Dermis lymphatic vessel endothelial cell (primary cell): ENCODE measurements at places on chromosomes 3 and 15. TPM values are rescaled to one million over a fixed set of nuclear protein-coding genes. Genes with fewer than 3 reads are reported as not detected.

The SLC25A26 gene
- total RNA-seq, result 16.9 and 20.7 TPM in 2 replicates

The SNAP23 gene
- total RNA-seq, result 186 and 197 TPM in 2 replicates

The CYP8B1 gene
- not detected in 2 replicates for total RNA-seq

The IGDCC3 gene
- 0.09 TPM in 1 of 2 replicates, not detected in the other for total RNA-seq

The ACP3 gene
- total RNA-seq, result not detected in 2 replicates

The SMCO1 gene
- total RNA-seq, result not detected in 2 replicates

The CFAP100 gene
- total RNA-seq, result not detected in 2 replicates

The UBR1 gene
- 22.5 and 39.8 TPM in 2 replicates for total RNA-seq

The GCNT3 gene
- total RNA-seq, result not detected in 2 replicates

The LCMT2 gene
- total RNA-seq, result 4.6 and 5.5 TPM in 2 replicates

The FBXW12 gene
- total RNA-seq, result not detected in 2 replicates

The C3orf49 gene
- total RNA-seq, result not detected in 2 replicates

The EFHB gene
- 0.22 and 0.34 TPM in 2 replicates for total RNA-seq

The PP2D1 gene
- total RNA-seq, result not detected in 2 replicates

The RYR3 gene
- total RNA-seq, result not detected in 2 replicates

The PTH1R gene
- total RNA-seq, result 0.17 TPM in 1 of 2 replicates, not detected in the other

The LCTL gene
- 0.43 TPM in 1 of 2 replicates, not detected in the other for total RNA-seq

The GOLGA8G gene
- total RNA-seq, result not detected in 2 replicates

The SPINK8 gene
- not detected in 2 replicates for total RNA-seq

The GNB4 gene
- 75.2 and 83.8 TPM in 2 replicates for total RNA-seq

The CASR gene
- not detected in 2 replicates for total RNA-seq

The GPR27 gene
- not detected in 2 replicates for total RNA-seq

The GTF2E1 gene
- 29.3 and 33.3 TPM in 2 replicates for total RNA-seq

The CRYGS gene
- 0.98 and 1.1 TPM in 2 replicates for total RNA-seq

The HESX1 gene
- 0.33 and 0.60 TPM in 2 replicates for total RNA-seq

The GPR62 gene
- under 0.01 TPM in 2 replicates for total RNA-seq

The ATP6V1A gene
- total RNA-seq, result 102 and 163 TPM in 2 replicates

The B3GALNT1 gene
- 8.5 and 10.1 TPM in 2 replicates for total RNA-seq

The OXTR gene
- 0.17 and 0.65 TPM in 2 replicates for total RNA-seq

The FMN1 gene
- total RNA-seq, result under 0.01 and 0.11 TPM in 2 replicates

The EPHB1 gene
- 1.6 and 2.1 TPM in 2 replicates for total RNA-seq

The PIGB gene
- total RNA-seq, result 8.3 and 11.4 TPM in 2 replicates

The TTLL13 gene
- not detected in 2 replicates for total RNA-seq
